HuH-7 (cell line): ENCODE measurements at places on chromosomes 7 and 10.
A peak's percentile ranks its signal among the peaks of the same experiment; 100 is the strongest.

GRCh38 chr7:20785157-20786048, 1.3 kb downstream of the SP8 start:
- DNase-seq = peak; percentile 56

DNA sequence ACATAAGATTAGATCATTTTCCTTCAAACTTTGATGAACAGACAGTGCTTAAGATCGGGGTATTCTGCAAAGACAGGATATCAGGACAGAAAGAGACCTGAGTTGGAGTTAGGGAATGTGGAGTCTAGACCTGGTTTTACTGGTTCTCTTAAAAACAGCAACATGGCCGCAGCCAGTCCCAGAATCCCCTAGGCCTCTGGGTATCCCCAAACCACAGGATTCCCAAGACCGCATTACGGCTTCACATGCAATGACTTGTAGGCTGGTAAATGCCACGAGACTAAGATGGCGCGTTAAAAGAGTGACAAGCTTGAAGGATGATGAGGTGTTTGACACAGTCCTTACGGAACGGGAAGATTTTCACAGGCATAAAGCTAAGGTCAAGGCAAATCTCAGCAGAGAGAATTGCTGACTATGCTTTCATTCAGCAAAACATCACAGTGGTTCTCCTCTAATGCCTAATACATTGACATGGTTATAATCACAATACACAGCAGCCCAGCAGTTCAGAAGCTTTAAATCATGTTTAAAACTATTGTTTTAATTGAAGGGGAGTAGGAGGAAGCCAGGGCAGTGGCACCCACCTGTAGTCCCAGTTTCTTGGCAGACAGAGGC, 32.9 kb downstream of the MPP7 start:
- no peak for DNase-seq

- DNase-seq = no peak
Observed at GRCh38 chr10:22228167-22228938, 10.5 kb upstream of the EBLN1 start.

DNA sequence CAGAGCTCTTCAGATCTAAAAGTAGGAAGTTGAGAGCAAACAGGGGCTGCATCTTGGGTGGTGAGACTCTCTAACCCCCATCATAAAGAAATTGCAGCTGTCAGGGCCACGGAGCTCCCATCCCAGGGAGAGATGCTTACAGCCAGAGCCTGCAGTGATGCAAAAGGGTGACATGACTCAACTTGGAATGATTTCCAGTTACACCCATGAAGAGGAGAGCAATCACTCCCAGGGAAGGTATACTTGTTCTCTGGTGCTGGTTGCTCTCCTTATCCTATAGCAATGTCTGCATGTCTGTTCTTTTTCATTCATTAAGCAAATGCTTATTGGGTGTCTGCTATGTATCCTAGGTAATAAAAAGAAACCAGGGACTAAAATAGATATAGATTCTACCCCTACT, 228.0 kb downstream of the RAB11FIP2 start:
- DNase-seq = no peak
